H4 (cell line): ENCODE measurements at places on chromosomes 2 and 18. TPM values are rescaled to one million over a fixed set of nuclear protein-coding genes. Genes with fewer than 3 reads are reported as not detected.

ADRA2B gene
- 0.10 TPM in 1 of 2 replicates, not detected in the other for total RNA-seq

OTOS gene
- total RNA-seq = not detected in 2 replicates

C1QL2 gene
- total RNA-seq = not detected in 2 replicates

COL4A4 gene
- 0.17 and 0.18 TPM in 2 replicates for total RNA-seq

SULT1C4 gene
- 0.23 TPM in 1 of 2 replicates, not detected in the other for total RNA-seq

SH3RF3 gene
- total RNA-seq = 0.45 and 0.87 TPM in 2 replicates

DYNC1I2 gene
- 65.9 and 72.6 TPM in 2 replicates for total RNA-seq

VWC2L gene
- total RNA-seq = not detected in 2 replicates

CFAP65 gene
- total RNA-seq = 0.10 TPM in 1 of 2 replicates, not detected in the other

STPG4 gene
- total RNA-seq = not detected in 2 replicates

AKAIN1 gene
- total RNA-seq = not detected in 2 replicates

OST4 gene
- 328 and 330 TPM in 2 replicates for total RNA-seq

HOXD12 gene
- total RNA-seq = not detected in 2 replicates

STAT4 gene
- 0.55 and 4.3 TPM in 2 replicates for total RNA-seq

LIMS4 gene
- not detected in 2 replicates for total RNA-seq

ARHGEF4 gene
- 1.2 and 1.4 TPM in 2 replicates for total RNA-seq

CNGA3 gene
- total RNA-seq = not detected in 2 replicates

RNF125 gene
- total RNA-seq = 0.25 and 0.29 TPM in 2 replicates

RESP18 gene
- not detected in 2 replicates for total RNA-seq

RANBP2 gene
- total RNA-seq = 19.7 and 25.4 TPM in 2 replicates

PCARE gene
- not detected in 2 replicates for total RNA-seq

SLC5A6 gene
- total RNA-seq = 22.6 and 26.2 TPM in 2 replicates

GNLY gene
- total RNA-seq = not detected in 2 replicates

UPP2 gene
- not detected in 2 replicates for total RNA-seq

CPO gene
- total RNA-seq = 0.39 TPM in 1 of 2 replicates, not detected in the other

NT5DC4 gene
- not detected in 2 replicates for total RNA-seq

SLC9A4 gene
- not detected in 2 replicates for total RNA-seq

DUSP19 gene
- 1.7 and 3.3 TPM in 2 replicates for total RNA-seq

ESPNL gene
- not detected in 2 replicates for total RNA-seq

NCKAP5 gene
- total RNA-seq = 0.08 and 1.0 TPM in 2 replicates

CYP27C1 gene
- total RNA-seq = 0.08 and 0.75 TPM in 2 replicates

CREG2 gene
- total RNA-seq = not detected in 2 replicates
